ENCODE measurements at places on chromosomes 13 and 19. TPM values are rescaled to one million over a fixed set of nuclear protein-coding genes. Genes with fewer than 3 reads are reported as not detected.

KIR3DL1 gene
- not detected for total RNA-seq

GRCh38 chr13:101412076-101412475 lies 4.2 kb downstream of the NALCN start:
- no peaks in the 10 kb centered on the region for H3K36me3 ChIP-seq
- peaks cover 11% of the 10 kb centered on the region for H3K4me1 ChIP-seq
- H3K27ac ChIP-seq = no peak overlapping the region
- peaks cover 19% of the 10 kb centered on the region for H3K27me3 ChIP-seq

DNA sequence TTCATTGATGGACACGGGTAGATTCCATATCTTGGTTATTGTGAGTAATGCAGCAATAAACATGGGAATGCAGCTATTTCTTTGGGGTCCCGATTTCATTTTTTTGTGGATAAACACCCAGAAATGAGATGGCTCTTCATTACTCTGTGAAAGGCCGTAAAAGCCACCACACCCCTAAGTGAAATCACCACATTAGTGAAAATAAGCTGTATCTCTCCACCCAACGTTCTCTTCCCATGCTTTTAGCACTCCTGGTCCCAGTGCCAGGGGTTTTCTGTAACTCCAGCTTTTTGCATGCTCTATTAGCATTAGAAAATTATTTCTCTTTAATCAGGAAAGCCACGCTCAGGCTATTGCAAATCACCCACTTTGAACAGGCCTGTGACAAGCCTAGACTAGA lies 15.8 kb downstream of the CHAMP1 start:
- H3K27ac ChIP-seq = no peak overlapping the region
- H3K4me1 ChIP-seq = no peaks in the 10 kb centered on the region
- H3K36me3 ChIP-seq = peaks cover 2% of the 10 kb centered on the region
- DNase-seq = no peak
- no peak overlapping the region for H3K4me3 ChIP-seq
- no peaks in the 10 kb centered on the region for H3K27me3 ChIP-seq

GRCh38 chr13:20571676-20572075 lies 4.7 kb downstream of the IFT88 start:
- H3K4me1 ChIP-seq = peaks cover 10% of the 10 kb centered on the region
- peaks cover 7% of the 10 kb centered on the region for H3K36me3 ChIP-seq
- no peak overlapping the region for H3K4me3 ChIP-seq
- DNase-seq = no peak
- H3K27me3 ChIP-seq = no peaks in the 10 kb centered on the region
